Renal pelvis (tissue), 12 donors: ENCODE measurements at places on chromosomes 3 and 15.

GRCh38 chr15:88911766-88912118, 1.4 kb downstream of the MFGE8 start:
- DNase-seq = no peak

GRCh38 chr15:39599871-39600270, 19.0 kb downstream of the THBS1 start:
- DNase-seq = no peak

DNA sequence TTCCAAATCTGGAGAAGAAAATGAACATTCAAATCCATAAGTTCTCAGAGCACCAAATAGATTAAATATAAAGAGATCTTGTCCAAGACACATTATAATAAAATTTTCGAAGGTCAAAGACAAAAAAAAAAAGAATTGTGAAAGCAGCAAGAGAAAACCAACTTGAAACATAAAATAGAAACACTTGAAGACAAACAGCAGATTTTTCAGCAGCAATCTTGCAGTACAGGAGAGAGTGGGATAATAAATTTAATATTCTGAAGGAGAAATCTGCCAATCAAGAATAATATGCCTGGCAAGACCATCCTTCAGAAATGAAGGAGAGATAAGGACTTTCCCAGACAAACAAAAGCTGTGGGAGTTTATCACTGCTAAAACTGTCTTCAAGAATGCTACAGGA, 150.5 kb upstream of the COL8A1 start:
- DNase-seq = no peak

DNA sequence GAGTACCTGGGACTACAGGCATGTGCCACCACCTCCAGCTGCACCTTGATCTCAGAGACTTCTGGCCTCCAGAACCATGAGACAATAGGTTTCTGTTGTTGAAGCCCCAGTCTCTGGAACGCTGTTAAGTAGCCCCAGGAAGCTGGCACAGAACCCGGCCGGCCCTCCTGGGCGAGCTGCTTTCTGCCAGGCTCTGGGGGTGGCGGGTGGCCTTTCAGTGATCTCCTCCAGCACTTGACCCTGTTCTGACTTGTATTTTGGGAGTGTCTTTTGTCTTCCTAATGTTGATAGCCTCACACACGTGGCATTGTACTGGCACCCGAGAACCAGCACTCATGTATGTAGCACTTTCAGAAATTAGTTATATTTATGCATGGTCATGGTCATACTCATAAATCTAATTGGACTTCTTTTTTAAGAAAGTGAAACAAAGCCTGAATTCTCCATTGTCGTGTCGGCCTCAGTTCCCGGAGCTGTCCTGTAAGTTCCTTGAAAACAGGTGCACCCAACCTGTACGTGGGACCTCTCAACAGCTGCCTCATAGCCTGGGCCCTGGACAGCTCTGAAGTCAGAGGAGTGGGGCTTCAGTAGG, 74.0 kb downstream of the TFRC start:
- no peak for DNase-seq

GRCh38 chr3:177286034-177286433, 88.8 kb upstream of the TBL1XR1 start:
- DNase-seq = no peak

GRCh38 chr3:57727106-57727505, 29.0 kb upstream of the SLMAP start:
- DNase-seq = no peak

- no peak for DNase-seq
Measured at GRCh38 chr3:193743702-193744047, 150.7 kb downstream of the OPA1 start.

- no peak for DNase-seq
Measured at GRCh38 chr15:74870436-74871215, 2.5 kb downstream of the SCAMP2 start.

DNA sequence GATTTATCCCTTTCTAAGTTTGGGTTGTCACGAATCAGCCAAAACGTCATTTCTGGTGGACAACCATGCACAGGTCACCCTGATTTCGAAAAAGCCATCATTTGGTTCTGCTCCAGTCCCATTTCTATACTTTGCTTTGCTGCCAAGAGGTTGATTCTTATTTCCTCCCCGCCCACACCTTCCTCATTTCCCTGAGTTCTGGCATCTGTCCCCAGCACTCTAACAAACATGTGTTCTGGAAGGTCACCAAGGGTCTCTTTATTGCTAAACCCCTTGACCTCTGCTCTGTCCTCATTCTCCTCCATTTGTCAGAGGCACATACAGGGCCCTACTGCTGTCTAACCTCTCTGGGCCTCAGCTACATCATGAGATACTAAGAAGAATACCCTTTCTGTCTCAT, 36.4 kb upstream of the PTPRG start:
- DNase-seq = no peak

GRCh38 chr15:78855746-78856145, 16.9 kb upstream of the MORF4L1 start:
- no peak for DNase-seq

GRCh38 chr3:174776636-174777035, 82.5 kb upstream of the NAALADL2 start:
- no peak for DNase-seq

DNA sequence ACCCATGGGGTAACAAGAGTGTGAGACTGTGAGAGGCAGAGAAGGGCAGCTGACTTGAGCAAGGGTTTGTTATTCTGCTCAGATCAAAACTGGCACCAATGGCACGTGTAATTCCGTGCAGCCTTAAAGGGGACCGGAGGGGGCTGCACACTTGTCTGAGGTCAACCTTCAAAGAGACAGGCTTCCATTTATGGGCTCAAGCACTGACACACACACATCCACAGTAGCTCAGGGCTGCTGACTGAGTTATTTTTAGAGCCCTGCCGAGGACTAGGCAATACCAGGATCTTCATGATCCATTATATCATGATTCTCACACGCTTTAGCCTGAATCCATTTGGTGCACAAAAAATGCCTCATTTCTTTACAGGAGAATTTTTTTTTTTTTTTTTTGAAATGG, 20.6 kb upstream of the SPTBN5 start:
- no peak for DNase-seq

DNA sequence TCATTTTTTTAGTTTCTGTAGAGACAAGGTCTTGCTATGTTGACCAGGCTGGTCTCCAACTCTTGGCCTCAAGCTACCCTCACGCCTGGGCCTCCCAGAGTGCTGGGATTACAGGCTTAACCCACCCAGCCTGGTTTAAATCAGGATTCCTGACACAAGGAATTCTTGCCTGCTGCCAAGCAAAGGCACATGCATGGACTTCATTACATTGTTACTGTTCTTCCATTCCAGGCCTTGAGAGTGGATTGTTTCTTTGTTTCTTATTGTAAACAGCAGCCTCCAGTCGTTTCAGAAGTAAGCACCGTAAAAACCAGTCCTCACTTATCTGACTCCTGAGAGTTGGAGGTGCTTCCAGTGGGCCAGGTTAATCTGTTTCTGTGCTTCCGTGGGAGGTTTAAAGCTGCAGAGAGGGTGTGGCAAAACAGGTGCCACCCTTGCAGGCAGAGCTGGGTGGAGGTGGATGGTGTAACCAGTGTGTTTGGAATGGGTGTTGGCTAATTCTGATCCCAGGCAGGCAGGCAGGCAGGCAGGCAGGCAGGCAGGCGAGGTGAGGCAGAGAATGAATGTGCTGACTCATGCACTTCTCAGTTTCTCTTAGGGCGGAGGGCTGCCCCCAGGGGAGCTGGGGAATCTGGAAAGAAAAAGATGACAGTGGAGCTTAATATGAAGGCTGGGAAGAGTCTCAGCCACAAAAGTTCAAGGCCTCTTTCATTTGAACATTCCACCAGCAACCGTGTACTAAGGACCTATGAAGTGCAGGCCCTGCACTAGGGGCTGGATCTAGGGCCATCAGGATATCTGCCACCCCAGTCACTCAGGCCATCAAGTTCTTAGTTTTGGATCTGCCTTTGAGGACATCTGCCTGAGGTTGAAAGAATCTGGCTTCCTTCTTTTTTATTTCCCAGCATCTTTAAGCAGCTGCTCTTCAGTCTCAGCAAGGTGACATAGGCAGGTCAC, 37.0 kb upstream of the CDCP1 start:
- DNase-seq = no peak

GRCh38 chr15:100234158-100235029, 107.4 kb downstream of the ADAMTS17 start:
- DNase-seq = no peak

DNA sequence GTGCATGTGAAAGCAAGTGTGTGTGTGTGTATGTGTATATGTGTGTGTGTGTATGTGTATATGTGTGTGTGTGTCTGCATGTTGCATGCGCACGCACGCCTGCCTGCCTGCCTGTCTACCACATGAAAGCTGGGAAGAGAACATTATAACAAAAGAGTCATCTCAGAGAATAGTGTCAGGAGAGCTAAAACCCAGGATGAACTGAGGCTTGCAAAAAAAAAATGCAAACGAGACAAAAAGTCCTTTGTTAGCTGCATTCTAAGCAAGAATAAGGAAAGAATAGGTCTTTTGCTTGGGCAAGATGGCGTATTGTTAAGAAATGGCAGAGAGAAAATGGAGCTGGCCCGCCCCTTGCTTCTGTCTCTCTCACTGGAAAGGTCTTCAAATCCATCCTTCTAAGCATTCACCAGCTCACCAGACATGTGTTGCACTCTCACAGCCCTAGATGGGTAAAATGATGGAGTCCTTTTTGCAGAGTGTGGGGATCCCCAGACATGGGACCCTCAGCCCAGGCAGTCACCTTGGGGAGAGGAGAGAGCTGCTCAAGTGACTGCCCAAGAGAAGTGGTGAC, 16.4 kb downstream of the WNT7A start:
- DNase-seq = no peak

DNA sequence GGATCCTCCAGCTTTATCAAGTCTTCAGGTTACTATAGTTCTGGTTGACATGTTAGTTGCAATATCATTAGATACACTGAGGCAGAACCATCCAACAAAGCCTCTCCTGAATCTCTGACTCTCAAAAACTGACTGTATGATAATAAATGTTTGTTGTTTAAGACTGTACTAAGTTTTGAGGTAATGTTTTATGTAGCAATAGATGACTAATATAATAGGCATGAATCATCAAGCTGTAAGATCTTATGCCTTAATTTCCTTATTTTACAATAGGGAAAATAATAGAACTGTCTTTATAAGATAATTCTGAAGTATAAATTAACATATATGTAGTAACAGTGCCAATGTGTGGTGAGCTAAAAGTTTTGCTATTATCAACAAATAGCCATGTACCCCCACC, 88.9 kb upstream of the TBC1D5 start:
- DNase-seq = no peak

- no peak for DNase-seq
Measured at GRCh38 chr15:89806210-89806558, 8.5 kb downstream of the ANPEP start.

DNA sequence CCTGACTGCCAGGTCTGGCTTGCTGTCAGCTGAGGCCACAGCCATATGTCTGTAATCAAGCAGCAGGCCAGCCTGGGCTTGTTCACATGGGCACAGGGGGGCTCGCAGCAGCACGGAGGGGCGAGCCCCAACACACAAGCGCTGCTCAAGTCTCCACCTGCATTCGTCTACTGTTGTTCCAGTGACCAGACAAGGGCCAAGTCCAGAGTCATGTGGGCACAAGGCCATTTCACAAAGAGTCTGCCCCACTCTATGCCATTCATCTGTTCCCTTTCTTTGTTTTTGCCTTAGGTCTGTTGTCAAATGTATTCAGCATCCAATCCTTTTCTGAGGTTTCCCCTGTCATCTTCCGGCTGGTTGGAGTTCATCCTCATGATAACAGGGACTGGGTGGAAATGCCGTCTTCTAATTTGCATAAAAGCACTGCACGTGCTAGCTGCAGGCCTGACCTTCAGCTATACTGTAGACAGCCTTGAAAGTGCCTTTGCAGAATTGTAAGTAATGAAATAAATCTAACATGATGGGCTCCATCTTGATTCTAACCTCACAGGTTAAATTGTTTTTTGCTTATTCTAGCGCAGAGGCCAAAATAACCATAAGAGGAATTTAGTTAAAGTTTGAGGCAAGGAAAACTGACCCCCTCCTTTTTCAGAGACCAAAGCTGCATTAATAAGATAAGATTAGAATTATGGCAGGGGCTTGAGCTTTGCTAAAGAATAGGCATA, 28.6 kb upstream of the KBTBD12 start:
- peak; percentile 67 for DNase-seq

DNA sequence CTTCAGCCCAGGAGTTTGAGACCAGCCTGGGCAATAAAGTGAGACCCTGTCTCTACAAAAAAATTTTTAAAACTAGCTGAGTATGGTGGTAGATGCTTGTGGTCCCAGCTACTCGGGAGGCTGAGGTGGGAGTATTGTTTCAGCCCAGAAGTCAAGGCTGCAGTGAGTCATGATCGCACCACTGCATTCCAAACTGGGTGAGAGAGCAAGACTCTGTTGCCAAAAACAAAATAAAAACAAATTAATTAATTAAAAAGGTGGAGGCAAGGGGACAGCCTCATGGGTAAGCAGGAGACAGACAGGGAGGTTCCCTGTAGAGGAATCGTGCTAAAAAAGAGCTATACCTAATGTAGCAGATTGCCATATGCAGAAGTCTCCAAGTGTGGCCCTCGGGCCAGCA, 12.6 kb downstream of the HAPLN3 start:
- no peak for DNase-seq

DNA sequence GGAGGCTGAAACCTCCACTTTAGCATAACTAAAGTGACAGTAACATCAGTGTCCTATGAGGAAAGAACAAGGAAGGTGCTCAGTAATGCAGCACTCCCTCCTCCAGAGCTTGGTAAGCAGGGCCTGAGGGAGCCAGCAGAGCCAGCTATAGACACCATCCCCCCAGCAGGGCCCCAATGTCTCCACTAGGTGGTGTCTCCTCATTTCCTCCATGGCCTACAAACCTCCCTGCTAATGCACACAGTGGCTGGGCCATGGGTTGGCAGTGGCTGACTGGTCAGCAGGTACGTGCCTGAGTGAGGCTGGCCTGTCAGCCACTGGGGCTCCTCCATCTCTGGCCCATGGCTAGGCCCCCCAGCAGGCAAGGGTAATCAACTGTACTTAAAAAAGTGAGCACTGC, 13.6 kb downstream of the MRPS25 start:
- no peak for DNase-seq

GRCh38 chr15:58665672-58666071, 83.8 kb downstream of the ADAM10 start:
- no peak for DNase-seq

DNA sequence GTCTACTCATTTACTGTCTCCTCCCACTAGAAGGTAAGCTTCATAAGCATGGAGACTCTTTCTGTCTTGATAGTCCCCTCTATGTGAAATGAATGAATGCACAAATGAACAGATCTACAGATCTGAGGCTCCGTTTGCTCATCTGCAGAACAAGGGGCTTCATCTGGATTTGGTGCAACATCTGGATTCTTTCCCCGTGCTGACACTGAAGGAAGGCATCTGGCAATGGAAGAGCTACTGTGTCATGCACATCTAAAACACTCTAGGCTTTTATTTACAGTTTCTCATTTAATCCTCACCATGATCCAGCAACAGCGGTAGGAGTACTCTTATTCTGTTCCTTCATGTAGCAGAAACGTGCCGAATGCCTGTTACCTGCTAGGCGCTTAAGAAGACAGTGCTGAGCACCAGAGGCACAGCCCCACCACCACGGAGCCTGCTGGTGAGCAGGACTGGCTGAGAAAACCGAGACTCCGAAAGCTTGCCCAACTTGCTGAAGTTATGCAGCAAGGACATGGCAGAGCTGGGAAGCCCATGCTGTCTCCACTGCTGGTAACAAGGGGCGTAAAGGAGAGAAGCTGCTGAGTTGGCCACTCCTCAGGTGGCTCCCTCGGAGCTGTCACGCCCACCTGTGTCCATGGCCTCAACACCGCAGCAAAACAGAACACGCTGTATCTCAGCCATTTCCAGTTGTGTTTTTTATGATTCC, 31.1 kb downstream of the LSM3 start:
- DNase-seq = peak; percentile 45
